ENCODE measurements at places on chromosomes 5 and 9.

- DNase-seq, result no peak
These were observed 15.8 kb upstream of the UBAC1 start for GRCh38 chr9:135976944-135977343.

DNA sequence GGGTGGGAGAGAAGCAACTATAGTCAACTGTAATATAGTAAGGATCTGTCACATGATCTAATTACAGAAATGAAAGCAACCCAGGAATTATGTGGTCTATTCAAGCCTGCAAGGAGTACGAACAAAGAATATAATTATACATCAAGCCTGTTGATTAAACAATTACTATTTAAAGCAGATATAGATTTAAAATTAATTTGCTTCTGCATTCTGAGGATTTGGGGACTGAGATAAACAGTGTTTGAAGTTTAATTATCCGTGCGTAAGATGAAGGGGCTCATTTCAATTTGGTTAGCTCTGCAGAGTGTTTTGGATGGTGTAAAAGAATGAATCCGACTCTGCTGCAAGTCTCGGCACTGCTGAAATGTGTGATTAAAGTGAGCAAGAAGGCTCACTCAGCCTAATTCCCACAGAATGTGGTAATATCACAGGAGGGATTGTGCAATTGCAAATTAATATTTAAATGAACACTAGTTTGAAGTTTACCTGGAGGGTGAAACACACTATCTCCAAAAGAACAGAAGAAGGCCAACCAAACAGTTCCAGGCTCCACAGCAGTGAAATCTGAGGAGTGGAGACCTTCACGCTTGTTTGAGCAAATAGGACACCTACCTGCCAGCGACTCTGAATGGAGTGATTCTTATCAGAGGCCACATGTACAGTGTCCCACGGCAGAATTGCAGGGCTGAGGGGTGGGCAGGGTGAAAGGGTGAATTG lies 420.6 kb upstream of the SLC30A5 start:
- DNase-seq, result peak; percentile 89

- no peak for DNase-seq
These were observed 107.4 kb upstream of the LARP1 start for GRCh38 chr5:154647761-154648145.

GRCh38 chr9:5897851-5898250 lies 7.2 kb downstream of the MLANA start:
- no peak for DNase-seq

GRCh38 chr5:146919304-146919703 lies 40.7 kb upstream of the PPP2R2B start:
- DNase-seq, result no peak

DNA sequence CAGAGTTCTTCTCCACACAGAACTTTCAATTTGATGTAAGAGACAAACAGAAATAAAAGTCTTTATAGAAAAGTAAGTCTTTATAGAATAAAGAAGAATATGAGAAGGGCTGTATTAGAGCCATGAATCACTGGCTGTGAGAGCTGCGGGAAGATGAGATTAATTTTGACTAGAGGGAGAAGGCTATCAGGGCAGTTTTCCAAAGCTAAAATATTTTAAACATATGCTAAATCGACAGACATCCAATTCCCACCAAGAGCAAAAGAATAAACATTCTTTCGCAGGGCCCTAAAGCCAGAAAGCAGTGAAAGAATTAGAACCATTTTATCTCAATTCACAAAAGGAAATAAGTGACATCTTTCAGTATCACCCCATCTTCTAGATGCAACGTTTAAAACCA lies 208.3 kb upstream of the MAP3K1 start:
- no peak for DNase-seq

DNA sequence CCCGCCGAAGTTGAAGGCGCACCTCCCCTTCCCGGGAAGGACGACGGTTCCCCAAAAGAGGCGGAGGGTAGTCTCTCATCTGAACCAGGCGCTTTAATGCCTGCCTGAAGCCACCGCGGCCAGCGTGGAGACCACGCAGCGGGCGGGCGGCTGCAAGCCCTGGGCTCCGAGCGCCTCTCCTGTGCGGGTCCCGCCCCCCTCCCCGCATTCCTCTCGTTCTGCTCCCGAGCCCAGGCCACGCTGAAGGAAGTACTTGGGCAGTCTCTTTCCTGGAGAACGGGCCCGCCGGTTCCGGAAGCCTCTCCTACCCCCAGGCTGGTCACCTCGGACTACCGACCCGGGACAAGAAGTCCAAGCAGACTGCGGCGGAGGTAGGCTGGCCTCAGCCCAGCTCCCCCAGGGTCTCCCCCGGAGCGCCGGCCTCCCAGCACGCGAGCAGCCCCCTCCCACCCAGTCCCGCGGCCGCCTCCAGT lies 571 bp downstream of the PPIC start:
- DNase-seq, result peak; percentile 24

DNA sequence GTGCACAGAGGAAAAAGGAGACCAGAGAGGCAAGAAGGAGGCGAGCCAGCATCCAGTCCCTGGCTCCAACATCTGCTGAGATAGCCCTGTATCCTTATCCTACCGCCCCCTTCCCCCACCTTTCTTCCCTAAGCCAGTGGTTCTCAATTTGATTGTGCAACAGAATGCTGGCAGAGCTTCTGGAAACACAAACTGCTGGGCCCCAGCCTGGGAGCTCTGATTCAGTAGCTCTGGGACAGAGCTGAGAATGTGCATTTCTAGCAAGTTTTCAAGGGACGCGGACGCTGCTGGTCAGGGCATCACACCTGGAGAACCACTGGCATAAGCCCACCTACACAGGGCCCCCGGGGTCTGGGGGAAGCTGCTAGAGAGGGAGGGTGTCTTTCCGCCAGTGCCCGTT lies 21.1 kb downstream of the AK8 start:
- DNase-seq, result no peak

DNA sequence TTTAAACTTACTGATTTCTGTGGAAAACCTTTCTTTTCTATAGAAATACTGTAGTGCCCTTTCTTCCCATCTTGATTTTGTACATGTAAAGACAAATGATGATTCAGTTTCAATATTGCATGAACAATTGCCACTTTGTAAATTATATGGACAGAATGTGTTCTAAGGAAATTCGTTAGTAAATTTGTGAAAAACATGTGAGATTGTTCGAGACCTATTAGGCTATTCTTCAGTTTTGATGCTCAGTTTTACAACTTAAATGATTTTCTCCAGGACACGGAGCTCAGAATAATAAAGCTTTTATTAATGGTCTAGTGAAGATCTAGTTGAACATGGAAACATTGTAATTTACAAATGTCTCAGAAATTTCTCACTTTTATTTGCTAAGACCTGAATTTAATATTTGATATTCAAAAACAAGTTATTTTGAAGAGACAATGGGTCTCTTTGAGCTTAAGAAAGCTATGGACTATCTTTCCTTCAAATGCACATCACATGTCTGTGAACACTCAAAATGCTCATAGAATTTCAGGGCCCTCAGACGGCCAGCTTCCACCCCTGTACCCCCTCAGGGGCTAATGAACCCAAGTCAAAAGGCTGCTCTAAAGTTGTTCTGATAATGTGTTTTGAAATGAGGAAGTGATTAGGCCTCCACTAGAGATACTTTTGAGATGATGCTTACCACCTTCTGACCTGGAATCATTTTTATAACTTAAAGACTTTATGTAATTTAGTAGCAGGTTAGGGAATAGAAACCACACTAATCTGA lies 54.1 kb upstream of the FSD1L start:
- no peak for DNase-seq

- no peak for DNase-seq
These were observed 8.3 kb upstream of the RETREG1 start for GRCh38 chr5:16625096-16625495.

DNA sequence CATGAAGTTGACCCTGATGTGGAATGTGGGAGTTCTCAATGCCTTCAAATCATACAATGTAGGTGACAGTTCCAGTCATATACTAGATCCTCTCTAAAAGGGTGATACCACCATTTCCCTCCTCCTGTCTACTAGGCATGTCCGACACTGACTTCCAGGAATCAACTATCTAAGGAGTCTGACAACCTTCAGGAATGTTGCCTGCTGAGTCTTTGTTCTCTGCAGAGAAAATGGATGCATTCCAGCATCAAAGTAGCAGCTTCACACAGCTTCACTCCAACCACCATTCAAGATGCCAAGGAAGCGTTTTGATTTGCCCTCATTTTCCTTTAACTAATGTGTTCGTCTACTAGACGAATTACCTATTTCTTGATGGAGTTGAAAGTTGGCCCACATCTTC lies 530.2 kb downstream of the EBF1 start:
- no peak for DNase-seq

DNA sequence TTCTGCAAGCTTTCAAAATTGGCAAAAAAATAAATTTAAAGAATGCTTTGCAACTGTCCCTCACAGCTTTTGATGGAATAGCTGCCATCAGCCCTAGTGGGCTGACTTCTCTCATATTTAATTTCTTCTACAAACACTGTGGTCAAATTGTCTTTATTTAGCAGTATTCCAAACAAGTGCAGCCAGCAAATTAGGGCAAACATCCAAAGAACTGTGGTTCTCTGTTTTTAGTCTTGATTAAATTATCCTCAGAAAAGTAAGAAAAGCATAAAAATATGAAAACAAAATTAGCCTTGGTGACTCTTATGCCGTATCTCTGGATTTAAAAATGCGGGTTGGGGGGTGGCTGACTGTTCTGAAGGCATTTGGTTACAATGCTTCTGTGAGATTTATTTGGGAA lies 95.8 kb upstream of the RETREG1 start:
- DNase-seq, result no peak

DNA sequence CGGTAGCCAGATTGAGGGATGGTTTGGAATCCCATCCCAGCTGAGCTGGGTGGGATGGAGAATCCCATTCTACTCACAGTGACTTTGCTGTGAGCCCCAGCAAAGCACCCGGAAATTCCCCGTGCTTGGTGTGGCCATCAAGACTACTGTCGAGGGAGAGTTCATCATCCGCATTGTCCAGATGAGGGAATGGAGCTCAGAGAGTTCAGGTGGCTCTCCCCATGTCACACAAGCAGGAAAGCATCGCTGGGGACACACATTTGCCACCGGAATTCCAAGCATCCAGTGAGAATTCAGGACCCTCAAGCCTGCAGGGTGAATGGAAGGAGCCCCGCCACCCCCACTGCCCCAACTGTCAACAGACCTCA lies 54.4 kb downstream of the HRH2 start:
- DNase-seq, result no peak

- no peak for DNase-seq
These were observed 546.2 kb downstream of the DMRTA1 start for GRCh38 chr9:22992780-22993179.

GRCh38 chr5:151065609-151066008 lies 15.2 kb downstream of the TNIP1 start:
- DNase-seq, result no peak

- DNase-seq, result no peak
These were observed 100.2 kb downstream of the PDE8B start for GRCh38 chr5:77310494-77311213.

GRCh38 chr5:140823475-140823874 lies 2.1 kb downstream of the PCDHA5 start:
- DNase-seq, result no peak

DNA sequence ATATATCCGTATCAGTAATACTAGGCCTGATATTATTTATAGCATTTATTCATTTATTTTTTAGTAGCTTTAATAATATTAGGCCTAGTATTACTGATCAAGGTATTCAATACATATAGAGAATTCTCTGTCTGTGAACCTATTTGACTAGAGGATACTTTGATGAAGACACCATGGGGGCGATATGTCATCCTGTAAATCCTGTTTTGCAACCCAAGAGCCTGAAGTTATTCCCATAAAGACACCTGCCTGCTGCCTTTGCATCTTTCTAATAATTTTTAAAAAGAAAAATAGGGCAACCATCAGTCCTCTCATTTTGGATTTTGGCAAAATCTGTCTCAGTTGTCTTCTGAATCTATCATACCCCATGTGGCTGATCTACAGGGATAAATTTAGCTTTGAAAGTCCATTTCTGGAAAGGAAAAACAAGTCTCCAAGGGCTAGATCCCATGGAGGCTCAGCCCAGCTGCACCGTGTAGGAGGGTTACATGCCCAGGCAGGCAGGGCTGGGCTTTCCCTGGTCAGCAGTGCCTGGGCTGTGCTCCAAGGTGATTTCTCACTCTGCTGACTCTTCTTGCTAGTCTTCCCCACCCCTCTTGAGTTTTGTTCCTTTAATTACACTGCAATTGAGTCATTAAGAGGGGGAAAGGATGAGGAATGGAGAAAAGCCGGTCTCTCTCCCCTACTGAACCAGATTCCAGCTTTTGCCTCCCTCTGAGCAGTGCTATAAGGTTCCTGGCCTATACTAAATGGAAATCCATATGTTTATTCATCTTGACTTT lies 169.0 kb downstream of the TRIM32 start:
- DNase-seq, result no peak

GRCh38 chr5:138054206-138054605 lies 21.3 kb upstream of the FAM13B start:
- DNase-seq, result no peak

- DNase-seq, result peak; percentile 51
These were observed at the start of gene PBX3 for GRCh38 chr9:125747053-125747764. PBX3 (plus strand) TSS chr9:125747373.

DNA sequence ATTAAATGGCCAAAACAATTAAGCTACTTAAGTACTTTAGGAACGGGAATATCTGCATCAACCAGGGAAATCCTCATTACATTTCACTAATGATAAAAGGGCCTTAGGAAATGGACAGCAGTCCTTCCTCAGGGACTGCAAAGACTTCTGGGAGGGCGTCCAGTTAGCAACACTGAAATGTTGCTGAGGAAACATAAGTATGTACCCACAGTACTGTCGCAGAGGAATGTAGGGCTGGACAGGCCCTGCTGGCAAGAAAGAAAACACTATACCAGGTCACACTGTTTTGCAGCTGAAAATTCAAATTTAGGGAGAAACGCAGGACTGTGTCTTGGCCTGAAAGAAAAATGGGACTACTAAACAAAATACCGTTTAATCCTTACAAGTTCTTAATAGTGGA lies 1.3 kb downstream of the C5orf15 start:
- no peak for DNase-seq

DNA sequence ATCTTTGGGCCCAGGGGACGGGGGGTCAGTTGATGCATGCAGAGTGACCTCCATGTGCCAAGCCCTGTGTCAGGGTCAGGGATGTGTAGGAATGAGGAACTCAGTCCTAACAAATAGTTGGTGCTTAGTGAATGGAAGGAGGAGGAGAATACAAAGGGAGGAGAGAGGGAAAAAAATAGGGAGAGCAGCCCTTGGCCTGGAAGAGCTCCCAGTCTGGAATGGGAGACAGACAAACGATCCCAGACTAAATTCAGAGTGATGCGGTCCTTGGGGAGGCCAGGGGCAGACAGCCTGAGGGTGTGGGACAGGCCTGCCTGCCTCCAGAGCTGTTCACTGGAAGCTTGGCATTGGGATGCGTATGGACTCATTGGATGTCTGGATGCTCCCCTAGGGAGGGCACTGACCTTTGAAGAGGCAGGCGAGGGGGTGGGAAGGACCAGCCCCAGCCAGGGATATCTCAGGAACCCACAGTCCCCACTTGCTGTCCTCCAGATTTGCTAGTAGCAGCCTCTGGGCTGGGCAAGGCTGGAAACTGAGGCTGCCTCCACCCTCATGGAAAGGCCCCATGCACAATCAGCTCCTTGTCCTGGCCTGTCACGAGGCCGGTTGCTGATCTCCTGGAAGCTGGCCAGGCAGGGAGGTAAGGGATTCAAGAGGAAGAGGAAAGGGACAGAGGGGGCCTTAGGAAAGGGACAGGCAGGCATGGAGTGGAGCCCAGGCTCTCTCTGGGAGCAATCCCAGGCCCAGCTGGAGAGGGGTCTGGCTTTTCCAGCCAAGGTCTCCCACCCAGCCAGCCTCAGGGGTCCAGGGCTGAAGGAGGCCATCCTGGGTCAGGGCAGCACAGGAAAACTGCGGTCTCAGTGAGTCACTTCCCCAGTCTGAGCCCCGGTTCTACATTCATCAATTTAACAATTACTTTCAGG lies 69.0 kb upstream of the GGTA1 start:
- no peak for DNase-seq
